Urinary bladder (tissue), 4 donors: ENCODE measurements at places on chromosomes 6 and 20.

- DNase-seq, result no peak
These were observed 69.8 kb downstream of the TMEM170B start for GRCh38 chr6:11607383-11607782.

DNA sequence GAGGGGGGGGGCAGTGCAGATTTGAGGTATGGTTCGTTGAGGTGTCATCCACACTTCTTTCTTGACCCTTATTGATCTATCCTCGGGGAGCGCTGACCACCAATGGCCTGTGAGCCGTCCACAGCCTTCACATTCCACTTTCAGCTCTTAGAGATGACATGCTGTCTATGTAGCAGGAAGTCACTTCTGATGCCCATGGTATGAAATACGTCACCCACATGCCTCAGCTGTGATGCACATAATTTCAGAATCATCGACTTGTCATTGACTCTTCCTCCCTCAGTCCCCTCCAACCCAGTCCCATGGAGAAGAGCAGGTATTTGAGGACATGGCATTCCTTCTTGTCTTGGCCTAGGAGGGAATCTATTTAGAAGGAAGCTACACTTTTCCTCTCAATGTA, 4.7 kb upstream of the ADGRF5 start:
- DNase-seq, result no peak

GRCh38 chr6:33757906-33758305, 11.2 kb upstream of the IP6K3 start:
- no peak for DNase-seq

- no peak for DNase-seq
These were observed 66.9 kb upstream of the CDH4 start for GRCh38 chr20:61185181-61185580.

DNA sequence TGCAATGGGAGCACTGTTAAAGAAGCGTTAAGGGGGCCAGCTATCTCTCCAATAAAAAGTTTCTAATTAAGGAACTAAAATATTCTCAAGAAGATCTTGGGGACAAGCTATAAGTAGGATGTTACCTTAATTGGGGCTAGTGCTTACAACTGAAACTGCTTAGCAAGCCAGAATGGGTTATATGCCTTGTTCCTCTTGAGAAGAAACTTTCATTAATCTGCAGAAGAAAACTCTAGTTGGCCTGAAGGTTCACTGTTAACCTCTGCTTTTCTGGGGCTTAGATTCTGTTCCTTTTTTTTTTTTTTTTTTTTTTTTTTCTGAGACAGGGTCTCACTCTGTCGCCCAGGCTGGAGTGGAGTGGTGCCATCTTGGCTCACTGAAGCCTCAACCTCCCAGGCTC, 82.2 kb downstream of the BACH2 start:
- no peak for DNase-seq

GRCh38 chr6:51598171-51598570, 489.2 kb downstream of the PKHD1 start:
- DNase-seq, result no peak

GRCh38 chr20:1810572-1810925, 84.7 kb upstream of the SIRPA start:
- no peak for DNase-seq

DNA sequence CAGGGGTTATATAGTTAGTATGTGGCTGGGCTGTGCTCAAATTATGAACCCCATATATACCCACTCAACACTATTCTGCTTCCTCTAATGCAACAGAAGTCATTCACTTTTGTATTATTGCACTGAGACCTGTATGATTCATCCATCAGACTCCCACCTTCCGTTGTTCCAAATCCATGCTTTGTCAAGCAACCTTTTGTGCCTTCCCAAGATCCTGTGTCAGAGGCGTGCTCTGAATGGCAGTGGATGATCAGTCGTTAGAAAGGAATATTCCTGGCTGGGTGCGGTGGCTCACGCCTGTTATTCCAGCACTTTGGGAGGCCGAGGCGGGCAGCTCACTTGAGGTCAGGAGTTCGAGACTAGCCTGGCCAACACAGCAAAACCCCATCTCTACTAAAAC, 103.2 kb downstream of the SH3BGRL2 start:
- no peak for DNase-seq

- DNase-seq, result no peak
These were observed 4.5 kb downstream of the MRPL14 start for GRCh38 chr6:44122801-44123200.

DNA sequence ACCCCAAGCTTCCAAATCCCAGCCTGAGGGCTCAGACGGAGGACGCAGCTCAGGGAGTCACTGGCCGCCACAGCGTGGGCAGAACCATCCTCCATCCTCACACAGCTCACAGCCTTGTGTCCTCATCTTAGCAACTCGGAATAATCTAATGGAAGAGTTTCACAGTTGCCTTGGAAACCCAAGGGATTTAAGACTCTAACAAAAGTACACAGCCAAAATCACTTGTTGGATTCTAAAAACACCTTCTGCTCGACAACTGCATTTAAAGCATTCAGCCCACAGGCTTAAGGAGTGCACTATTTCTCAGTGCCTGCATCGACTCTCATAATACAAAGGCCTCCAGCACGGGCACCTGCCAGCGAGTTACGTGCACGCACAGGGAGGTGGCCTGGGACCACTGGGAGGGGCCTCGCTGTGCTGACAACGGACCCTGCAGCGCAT, 45.4 kb downstream of the ZBTB46 start:
- no peak for DNase-seq

GRCh38 chr6:91304521-91304920, 717.6 kb upstream of the MAP3K7 start:
- no peak for DNase-seq

DNA sequence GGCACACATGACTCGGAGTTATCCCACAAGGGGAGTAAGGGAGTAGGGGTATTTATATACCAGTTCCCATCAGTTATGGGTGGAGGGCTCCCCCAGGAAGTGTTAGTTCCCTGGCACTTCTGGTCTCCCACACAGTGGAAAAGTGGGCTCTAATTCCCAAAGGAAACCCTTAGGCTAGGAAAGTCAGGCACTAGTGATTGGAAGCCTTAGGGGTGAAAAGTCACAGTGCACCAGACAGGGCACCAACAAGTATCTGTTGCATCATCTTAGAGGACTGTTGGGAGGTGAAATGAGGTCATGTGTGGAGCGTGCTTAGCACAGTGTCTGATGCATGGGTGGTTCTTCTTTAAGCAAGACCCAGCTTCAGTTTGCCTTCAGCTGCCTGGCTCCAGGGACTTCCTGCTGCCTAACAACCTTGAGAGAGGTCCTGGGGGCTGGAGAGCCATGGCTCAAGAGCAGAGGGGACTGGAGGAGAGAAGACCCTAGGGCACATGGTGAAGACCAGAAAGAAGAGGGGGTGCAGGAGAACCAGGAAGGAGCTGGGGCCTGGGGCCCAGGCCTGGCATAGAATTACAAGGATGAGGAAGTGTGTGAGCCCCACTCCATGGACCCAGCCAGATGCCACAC, 7.5 kb upstream of the FOXP4 start:
- DNase-seq, result no peak

DNA sequence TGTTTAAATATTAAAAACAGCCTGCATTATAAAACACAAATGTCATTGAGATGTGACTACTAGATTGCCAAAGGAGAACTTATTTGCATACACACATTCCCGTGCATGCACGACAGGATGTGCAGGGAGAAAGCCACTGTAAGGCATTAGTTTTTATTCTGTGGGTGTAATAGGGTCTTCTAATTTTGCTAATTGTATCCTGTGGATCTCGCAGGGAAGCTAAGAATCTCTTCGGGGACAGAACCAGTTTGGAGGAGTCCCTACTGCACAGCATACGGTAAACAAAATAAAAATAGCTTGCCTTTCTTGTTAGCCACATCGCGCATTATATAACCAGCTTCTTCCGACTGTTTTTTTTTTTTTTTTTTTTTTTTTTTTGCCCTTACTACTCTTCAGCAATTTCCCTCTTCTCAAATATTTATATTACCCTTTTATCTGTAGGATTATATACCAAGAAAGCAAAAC, 2.0 kb downstream of the ATXN1 start:
- no peak for DNase-seq

GRCh38 chr6:161626132-161626676, 352.3 kb upstream of the AGPAT4 start:
- DNase-seq, result no peak

- DNase-seq, result no peak
These were observed 17.0 kb downstream of the PTPN1 start for GRCh38 chr20:50527068-50527605.

GRCh38 chr6:111057074-111057752, 30.1 kb upstream of the SLC16A10 start:
- DNase-seq, result peak; percentile 18

GRCh38 chr6:108235127-108235526, 25.7 kb downstream of the SNX3 start:
- no peak for DNase-seq

- DNase-seq, result no peak
These were observed 319.4 kb downstream of the HTR1B start for GRCh38 chr6:77143659-77144447.

GRCh38 chr20:43948455-43948854, 33.8 kb downstream of the TOX2 start:
- DNase-seq, result no peak

GRCh38 chr20:46358346-46359058, 47.9 kb downstream of the ELMO2 start:
- no peak for DNase-seq

DNA sequence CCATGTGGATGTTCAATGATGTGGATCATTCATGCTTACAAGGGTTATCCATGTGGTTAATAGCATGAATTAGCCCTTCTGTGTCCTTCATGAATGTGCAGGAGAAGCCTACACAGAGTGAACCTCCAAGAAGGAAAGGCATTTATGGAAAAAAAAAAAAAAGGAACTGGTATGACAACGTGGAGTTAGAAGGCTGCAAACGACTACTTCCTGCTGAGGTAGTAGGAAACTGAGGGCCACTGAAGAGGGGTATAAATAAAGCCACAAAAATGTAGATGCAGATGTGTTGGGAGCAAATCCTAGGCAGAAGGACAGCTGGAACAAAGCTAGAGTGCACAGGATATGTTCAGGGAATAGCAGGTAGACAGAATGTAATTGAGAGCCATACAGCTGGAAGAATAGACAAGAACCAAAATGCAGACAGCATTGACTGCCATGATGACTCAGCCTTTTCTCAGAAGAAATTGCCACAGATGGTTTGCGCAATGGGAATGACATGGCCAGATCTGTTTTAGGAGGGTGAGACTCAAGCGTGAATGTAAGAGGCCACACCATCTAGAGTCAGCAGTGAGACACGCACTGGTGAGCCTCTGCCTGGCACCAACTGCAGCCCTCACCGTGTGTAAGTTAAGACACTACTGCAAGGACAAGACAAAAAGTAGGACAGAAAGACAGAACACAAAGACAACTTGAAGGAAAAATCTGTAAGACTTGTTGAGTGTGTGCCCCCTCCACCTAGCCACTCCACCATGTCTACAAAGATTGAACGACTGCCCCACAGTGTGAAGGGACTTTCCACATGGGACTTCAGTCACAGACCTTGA, 79.8 kb downstream of the KIF13A start:
- DNase-seq, result no peak

DNA sequence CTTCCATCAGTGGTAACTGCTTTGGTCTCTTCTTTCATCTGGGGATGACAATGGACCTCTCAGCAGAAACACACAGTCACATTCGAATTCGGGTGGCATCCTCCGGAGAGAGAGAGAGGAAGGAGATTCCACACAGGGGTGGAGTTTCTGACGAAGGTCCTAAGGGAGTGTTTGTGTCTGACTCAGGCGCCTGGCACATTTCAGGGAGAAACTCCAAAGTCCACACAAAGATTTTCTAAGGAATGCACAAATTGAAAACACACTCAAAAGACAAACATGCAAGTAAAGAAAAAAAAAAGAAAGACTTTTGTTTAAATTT, 6.1 kb downstream of the EDN1 start:
- DNase-seq, result no peak

DNA sequence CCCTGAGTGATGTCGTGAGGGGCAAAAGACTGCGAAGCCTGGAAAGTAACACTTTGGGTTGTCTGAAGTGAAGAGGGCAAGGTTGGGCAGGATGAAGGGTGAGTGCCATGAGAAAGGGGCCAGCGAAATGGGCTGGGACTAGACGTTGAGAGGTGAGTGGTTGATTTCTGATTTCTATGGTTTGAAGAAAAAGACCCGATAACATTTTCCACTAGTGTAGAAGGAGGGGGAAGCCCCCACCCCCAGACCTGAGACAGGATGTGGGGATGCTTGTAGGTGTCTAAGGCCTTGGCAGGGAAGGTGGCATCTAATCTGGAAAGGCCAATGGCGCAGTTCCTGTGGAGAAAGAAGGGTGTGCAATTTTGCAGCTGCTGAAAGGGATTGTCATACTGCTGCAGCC, 25.3 kb upstream of the KIF3B start:
- DNase-seq, result no peak

DNA sequence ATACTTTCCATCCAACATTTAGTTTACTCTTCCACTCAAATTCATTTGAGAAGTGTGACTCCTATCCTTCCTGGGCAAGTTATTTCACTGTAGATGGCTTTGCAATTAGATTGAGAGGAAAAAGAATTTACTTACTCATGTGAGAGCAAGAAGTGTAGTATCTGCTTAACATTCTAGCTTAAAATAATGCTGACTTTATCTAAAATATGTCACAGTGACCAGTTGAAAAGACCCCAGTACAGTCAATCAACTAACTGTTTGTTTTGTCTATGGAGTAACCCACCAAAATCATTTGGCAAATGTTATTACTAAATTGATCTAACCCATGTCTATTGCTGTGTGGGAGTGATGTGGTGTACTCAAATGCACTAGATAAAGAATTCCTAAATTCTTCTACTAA, 8.9 kb upstream of the TCF21 start:
- no peak for DNase-seq

GRCh38 chr20:58554541-58554940, 39.3 kb upstream of the APCDD1L start:
- no peak for DNase-seq

DNA sequence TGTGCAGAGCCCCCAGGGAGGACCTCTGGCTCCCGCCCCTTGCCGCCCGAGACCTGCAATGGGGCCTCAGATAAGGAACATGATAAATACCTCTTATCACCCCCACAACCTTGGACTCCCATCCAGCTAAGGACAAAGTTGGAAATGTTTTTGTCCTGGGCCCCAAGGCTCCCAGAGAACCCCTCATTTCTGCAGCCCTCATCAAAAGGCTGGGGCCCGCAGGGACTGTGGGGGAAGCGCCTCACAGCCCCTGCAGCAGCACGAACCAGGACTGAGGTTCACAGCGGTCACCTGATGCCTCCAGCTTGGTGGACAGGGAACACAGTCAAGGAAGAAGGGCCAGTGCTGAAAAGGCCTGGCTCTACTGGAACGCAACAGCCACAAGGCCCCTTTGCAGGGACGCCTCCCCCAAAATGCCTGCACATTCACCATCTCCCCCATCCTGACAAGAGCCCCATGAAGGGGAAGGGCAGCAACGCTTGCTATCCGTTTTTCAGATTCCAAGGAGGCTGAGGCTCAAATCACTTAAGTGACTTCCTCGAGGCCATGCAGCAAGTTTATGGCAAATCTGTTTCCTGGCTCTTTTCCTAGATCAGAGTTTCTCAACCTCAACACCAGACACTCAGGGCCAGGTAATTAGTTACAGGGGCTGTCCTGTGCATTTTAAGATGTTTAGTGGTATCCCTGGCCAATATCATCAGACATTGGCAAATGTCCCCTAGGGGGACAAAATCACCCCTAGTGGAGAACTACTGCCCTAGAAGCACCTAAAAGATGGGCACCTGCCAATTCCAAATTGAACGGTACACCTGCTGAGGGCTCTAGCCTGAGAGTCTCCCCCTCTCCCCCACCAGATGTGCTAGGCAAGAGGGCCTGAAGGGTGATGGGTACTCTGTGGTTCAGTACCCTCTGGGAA, 10.6 kb downstream of the TFEB start:
- DNase-seq, result no peak

GRCh38 chr6:148203281-148203925, 139.2 kb upstream of the SASH1 start:
- no peak for DNase-seq

- no peak for DNase-seq
These were observed 64.4 kb downstream of the TMEM242 start for GRCh38 chr6:157258878-157259277.
